ENCODE measurements at places on chromosomes 16 and 17.

- no peak for DNase-seq
These were observed 78.5 kb downstream of the GRIN2A start for GRCh38 chr16:10103700-10104099.

- DNase-seq, result no peak
These were observed 1.6 kb downstream of the ACLY start for GRCh38 chr17:41917192-41917591.

DNA sequence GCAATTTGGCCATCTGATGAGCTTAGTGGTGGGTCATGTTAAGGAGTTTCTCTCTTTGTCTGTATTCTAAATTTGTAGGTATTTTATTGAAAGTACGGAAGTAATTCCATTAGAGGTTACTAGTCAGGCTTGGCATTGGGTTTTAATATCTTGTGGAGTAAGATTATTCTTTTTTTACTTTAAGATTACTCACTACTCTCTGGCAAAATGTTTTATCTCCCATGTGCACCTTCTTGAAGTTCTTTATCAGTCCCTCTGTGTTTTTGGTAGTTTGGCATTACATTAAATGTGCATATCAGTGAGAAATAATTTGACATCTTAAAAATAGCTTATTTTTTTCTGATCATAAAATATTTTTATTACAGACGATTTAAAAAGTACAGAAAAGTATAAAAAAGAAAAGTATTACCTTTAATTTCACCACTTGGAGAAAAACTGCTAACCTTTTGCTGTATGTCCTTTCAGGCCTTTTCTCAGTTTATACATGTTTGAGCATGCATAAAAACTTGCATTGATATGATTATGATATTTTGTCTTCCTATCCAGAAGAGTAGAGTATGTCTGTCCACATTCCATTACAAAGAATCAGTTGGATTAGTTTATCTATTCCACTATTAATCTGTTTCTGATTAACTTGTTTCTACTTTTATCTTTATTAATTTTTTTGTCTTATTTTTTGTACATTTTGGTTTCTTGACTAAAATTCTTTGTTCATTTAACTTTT lies 198.3 kb downstream of the SPECC1 start:
- DNase-seq, result no peak

DNA sequence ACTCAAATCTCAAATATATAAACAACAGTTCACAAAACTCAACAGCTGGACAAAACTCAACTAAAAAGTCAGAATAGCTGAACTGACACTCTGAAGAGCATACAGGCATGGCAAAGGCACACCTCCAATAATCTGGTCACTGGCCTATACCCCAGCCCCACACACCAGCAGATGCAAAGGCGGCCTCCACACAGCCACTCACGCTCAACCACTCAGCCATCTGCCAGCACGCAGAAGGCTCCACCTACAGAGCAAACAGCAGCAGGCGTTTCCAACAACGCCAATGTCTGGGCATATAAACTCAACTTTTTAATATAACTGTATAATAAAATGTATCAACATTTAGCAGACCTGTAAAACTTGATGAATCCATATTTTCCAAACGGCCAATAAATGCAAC lies 17.2 kb downstream of the USP7 start:
- DNase-seq, result no peak

DNA sequence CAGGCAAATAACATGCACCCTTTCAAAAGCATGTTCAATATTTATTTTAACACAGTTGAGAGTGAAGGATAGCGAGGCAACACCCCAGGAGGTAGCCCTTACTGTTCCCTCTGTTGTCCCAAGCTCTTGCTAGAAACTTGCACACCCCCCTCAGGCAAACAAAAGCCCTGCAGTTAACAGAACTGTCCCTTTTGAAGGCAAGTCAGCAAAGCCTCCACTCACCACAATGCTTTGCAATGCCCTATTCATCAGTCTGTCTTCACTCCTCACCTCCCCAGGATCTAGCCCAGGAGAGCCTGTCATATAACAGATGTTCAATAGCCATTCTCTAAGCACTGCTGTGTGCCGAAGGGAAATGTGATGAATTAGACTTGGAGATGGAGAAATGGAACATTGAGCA lies 3.5 kb upstream of the CNEP1R1 start:
- no peak for DNase-seq

DNA sequence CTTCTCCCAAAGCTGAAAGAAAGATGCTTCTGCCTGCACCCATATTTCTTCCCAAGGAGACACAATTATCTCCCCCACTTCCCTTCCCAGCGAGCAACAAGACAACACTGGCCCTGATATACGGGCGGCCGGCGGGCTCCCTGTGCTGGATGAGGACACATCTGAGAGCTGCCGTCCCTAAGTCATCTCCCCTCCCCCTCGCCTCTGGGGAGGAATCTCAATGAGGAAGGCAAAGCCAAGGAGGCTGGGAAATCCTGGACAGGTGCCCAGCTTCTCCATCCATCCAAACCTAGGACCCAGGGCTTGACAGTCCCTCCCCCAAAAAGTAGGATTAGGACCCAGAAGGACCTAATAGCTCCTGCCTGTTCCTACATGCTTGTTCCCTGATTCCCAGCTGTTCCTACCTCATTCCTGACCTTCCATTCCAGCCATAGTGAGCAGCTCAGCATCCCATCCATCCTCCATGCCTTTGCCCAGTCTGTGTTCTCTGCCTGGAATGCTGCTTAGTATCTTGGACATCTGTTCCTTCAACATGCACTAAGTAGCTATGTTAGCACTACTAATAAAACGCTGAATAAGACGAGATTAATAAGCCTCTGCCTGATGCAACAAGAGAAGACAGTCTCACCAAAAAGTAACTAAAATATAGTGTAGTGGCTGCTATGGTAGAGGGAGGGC lies 167.9 kb downstream of the CCT6B start:
- DNase-seq, result no peak

GRCh38 chr16:16010194-16010593 lies 60.8 kb downstream of the ABCC1 start:
- DNase-seq, result no peak

DNA sequence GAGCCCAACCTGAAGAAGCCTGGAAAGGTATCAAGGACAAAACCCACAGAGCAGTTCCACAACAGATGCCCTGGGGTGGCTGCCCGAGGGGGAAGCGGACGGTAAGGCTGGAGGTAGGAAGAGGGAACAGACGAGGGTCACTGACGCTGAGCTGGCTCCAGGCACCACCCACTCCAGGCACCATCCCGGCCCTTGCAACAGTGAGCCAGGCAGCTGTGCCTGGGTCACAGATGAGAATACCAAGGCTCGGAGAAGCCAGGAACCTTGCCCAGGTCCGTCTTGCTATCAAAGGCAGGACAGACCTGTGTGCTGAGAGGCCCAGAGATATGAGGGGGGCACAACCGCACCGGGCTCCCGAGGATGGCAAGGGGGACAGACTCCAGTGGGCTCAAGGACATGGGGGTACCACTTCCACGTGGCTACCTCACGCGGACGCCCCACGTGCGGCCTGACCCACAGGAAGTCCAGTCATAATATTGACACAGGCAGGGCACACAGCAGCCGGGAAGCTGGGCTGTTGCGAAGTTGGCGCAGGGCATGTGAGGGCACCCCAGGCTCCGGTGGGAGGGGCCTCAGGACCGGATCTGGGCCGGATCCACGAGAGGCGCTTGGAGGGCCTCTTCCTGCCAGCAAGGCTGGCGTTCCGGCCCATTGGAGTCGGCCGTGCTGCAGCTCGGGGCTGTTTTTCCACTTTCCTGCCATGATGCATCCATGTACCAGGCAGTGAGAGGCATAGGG lies 29.9 kb downstream of the PEMT start:
- no peak for DNase-seq

DNA sequence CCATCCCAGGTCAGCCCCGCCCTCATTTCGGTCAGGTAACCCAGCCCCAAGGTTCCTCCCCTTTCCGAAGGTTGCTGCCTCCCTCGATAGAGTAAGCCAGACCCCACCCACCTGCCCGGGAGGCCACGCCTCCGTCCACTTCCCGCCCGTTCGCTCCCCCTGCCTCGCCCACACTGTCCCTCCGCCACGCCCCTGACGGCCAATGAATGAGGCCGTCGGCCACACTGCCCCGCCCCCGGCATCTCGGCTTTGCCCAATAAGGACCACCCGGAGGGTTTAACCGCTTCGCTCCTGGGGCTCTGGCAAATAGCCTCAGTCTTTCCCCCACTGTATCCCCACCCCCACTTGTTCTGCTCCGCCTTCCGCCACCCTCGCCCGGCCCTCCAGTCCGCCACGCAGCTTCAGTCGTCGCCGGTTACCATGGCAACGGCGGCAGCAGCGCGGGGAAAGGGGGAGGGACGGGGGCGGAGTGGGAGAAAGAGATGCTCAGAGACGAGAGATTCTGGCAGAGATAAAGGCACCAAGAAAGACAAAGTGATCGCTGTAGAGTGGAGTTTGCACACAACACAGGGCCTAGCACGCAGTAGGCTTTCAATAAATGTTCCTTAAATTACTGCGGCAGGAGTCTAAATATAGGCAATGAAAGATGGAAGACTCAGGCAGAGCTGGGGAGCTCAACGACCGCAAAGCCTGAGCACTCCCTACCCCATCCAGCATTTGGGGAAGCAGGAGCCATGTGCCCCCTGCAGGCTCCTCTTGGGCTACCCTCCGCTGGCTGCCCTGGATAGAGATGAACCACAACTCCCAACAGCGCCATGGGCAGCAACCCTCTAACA lies 5.1 kb downstream of the DLG4 start:
- DNase-seq, result peak; percentile 99

- DNase-seq, result no peak
These were observed 101.4 kb upstream of the HSBP1 start for GRCh38 chr16:83706394-83706793.

DNA sequence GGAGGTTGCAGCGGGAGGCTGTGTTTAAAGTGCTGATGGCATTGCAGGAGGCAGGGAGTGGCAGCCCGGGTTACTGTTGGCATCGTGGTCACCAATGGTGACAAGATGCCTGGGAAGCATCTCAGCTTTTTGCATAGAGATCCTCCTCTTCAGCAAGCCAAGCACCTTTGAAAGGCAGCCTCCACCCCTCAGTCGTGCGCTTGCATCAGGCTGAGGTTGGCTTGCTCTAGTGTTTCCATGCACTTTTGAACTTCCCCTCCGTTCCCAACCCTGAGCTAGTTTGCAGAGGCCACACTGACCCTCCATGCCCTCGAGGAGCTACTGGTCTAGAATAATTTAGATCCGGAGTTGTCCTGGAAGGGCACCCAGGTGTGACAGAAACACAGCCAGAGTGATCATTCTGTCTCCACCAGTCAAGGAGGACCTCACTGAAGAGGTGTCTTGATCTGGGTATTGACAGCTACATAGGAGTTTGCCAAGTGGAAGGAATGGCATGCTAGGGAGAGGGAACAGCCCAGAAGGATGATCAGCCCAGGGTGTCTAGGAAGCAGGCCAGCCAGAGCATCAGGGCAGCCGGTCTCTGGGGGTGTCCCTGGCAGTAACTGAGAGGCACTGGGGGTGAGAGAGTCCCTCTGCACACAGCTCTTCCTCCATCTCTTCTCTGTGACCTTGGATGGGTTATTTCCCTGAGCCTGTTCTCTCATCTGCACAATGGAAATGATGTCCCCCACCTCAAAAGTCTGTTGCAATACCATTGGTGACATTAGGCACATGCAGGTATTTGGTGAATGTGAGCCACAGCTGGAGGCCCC lies 7.7 kb downstream of the BEAN1 start:
- no peak for DNase-seq

- peak; percentile 56 for DNase-seq
These were observed 565 bp downstream of the WDR45B start for GRCh38 chr17:82647593-82648164.

DNA sequence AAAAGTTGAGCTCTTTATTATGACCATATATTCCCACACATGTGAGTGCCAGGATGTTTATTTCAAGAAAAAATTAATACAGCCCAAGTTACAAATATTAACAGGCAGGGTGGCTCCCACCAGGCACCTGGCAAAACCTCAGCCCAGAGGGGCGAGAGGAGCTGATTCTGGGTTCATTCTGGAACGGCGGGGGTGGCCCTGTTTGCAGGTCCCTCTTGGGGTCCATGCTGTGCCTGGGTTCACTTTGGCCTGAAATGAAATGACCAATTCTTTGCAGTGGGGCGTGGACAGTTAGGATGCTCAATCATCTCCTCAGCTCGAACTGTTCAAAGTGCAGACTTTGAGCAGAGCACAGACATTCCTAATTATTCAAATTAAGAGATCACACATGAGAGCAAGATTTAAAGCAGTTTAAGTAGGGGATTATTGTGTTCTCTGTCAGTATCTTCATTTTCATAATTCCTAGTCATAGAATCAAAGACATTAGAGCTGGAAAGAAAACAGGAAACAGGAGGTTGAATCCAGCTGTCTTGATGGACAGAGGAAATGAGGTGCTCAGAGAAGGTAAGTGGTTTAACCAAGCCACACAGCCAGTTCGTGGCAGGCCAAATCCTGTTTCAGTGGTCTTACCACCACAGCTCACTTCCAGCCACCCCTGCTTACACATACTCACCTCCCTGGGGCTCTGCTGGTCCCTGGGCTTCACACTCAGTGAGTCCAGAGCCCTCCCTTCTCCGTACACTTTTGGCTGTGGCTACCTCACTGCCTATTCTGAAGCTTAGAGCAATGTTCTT lies 363.9 kb upstream of the TNRC6C start:
- no peak for DNase-seq

- DNase-seq, result no peak
These were observed 3.9 kb upstream of the SPATA32 start for GRCh38 chr17:45265821-45266220.

DNA sequence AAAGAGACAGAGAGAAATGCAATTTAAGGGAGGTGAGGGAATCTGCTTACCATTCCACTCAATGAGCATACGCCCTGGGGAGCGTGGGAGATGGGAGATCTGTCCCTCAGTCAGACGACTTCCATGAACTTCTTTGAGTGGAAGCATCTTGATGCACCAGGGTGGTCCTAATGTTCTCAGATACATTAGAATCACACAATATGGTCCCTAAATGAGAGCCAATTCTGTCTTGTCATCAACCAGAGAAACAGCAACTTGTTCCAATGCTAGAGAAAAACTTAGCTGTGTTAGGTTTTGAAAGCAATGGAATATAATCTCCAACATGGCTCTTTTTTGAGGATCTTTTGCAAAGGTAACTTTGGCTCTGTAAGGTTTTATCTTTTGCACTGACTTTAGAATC lies 44.1 kb downstream of the GPR139 start:
- DNase-seq, result no peak

DNA sequence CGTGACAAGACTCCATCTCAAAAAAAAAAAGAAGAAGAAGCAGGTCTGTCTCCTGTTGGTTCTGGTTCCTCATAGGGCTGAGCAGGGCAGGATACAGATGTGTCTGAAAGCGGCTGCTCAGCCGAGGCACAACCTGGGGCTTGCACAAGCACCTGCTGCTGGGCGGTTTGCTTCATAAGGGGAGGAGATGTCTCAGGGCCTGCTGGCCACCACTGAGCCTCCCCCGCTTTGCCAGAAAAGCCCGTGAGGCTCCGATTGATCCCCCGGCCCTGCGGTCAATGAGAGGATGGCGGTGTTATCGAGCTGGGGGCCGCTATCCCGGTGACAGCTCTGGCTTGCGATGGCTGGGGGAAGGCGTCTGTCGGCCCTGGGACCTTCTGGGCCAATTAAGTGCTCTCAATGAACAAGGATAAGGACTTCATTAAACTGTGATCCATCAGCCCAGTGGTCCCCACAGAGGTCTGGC lies 162.0 kb downstream of the SDK2 start:
- DNase-seq, result no peak

DNA sequence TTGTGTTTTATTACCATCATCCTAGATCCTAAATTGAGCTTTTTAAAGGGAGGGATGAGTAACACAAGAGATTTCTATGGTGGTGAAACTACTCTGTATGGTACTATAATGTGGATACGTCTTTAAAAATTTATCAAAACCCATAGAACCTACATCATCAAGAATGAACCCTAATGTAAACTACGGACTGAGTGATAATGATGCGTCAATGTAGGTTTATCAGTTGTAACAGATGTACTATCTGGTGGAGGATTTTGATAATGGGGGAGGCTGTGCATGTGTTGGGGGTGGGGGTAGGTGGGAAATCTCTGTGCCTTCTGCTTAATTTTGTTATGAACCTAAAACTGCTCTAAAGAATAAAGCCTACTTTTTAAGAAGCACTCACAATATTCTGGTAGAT lies 724.1 kb upstream of the SOX9 start:
- no peak for DNase-seq
